ENCODE measurements at places on chromosomes 4 and X. TPM values are rescaled to one million over a fixed set of nuclear protein-coding genes. Genes with fewer than 3 reads are reported as not detected.

TLR6 gene
- total RNA-seq, result 2.5 TPM

MEPE gene
- not detected for total RNA-seq

VSIG1 gene
- 0.43 TPM for total RNA-seq

PABPC1L2B gene
- not detected for total RNA-seq

MUC7 gene
- total RNA-seq, result not detected

TMEM128 gene
- 17.3 TPM for total RNA-seq

CCKAR gene
- not detected for total RNA-seq

AMTN gene
- not detected for total RNA-seq

FAM9B gene
- not detected for total RNA-seq

MAGEH1 gene
- 29.7 TPM for total RNA-seq

ABCG2 gene
- total RNA-seq, result under 0.01 TPM

PRICKLE3 gene
- 15.0 TPM for total RNA-seq

NUP62CL gene
- not detected for total RNA-seq

All from pericardium fibroblast (primary cell).